ENCODE measurements at places on chromosomes 2 and 18.
A peak's percentile ranks its signal among the peaks of the same experiment; 100 is the strongest.

DNA sequence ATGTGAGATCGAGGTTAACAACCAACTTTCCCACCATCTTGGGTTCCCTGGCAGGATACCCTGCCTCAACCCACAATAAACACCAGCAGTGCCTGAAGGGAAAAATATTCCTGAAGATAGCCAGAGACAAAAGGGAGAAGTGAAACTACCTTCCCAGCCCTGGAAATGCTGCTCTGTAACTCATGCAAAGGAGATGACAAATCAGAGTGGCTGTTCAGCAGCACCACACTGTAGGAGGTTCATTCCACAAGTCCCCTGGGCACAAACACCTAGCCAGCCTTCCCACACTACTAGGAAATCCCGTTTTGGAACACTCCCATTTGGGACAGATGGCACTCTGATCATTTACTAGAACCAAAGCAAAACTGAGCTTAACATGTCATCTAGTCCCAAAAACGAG is 190.7 kb upstream of the RBBP8 start:
- no peak for DNase-seq

GRCh38 chr2:235411905-235412485 is 81.8 kb upstream of the AGAP1 start:
- no peak for DNase-seq

DNA sequence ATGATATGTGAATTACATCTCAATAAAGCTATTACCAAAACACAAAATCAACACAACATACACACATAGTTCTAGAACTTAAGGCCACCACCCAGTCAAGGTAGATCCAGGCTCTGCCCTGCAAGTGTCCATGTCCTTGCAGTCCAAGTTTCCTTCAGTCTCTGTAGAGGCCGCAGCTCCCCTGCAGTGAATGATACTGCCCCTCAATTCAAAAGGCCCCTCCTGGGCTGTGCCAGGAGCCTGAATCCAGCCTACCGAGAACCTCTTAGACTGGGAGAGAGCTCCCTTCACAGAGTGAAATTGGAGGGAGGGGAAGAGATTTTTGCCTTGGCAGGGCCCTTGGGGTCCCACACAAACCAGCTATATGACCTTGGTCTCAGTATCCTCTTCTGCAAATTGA is 42.5 kb upstream of the ATP6V1B1 start:
- DNase-seq, result no peak

GRCh38 chr2:237432484-237433092 is 18.6 kb upstream of the COL6A3 start:
- DNase-seq, result peak; percentile 14

GRCh38 chr2:123163398-123163797 is 861.7 kb upstream of the CNTNAP5 start:
- DNase-seq, result no peak

- no peak for DNase-seq
Observed at GRCh38 chr18:10736984-10737383, 211.2 kb downstream of the NAPG start.

- DNase-seq, result no peak
Observed at GRCh38 chr2:74373221-74373676, 6.9 kb downstream of the DCTN1 start.

GRCh38 chr18:31942291-31942998 is 483 bp downstream of the TRAPPC8 start:
- no peak for DNase-seq

DNA sequence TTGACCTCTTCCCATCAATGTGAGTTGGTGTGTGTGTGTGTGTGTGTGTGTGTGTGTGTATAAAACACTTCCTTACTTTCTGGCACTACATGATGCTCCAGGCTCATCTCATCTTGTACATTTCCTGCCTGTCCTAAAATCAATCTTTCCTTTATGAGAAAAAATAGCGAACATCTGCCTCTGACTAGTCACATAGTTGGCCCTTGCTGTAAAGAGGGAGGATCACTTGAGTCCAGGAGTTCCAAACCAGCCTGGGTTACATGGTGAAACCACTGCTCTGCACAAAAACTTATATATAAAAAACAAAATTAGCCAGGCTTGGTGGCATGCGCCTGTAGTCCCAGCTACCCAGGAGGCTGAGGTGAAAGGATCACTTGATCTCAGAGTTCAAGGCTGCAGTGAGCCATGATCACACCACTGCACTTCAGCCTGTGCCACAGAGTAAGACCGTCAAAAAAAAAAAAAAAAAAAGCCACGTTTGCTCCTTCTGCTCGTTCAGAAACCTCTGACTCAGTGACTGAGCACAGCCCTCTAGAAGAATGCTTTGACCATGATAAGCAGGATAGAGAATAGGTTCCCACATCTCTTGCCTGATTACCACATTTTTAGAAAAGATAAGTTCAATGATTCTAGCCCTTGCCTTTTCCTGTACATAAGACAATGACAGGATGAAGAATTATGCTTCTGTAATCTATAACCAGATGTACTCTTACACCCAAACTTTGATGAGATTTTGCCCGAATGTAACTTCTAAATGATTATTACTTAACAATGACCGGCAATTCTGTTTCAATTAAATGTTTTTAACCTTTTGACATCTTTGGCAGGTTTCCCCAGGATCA is 45.2 kb upstream of the ST3GAL5 start:
- DNase-seq, result peak; percentile 22

DNA sequence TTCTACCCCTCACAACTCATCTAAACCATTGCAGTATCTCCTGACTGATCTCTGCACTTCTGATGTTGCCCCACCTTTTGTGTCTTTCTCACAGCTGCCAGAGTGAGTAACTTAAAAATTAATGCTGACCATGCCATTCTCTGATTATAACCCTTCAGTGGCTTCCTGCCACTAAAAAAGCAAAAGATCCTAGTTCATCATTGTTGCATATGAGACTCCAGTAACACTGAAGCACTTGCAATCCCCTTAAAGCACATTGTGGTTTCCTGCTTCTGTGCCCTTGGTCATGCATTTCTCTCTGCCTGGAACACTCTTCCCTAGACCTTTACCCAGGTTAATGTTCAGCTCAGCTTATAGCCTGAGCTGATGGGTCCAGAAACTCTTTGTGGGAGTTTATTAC is 95.1 kb upstream of the WDSUB1 start:
- DNase-seq, result no peak

GRCh38 chr2:176175709-176176607 is 12.5 kb upstream of the HOXD1 start:
- no peak for DNase-seq

- DNase-seq, result no peak
Observed at GRCh38 chr2:170716851-170717598, 1.9 kb downstream of the SP5 start.

DNA sequence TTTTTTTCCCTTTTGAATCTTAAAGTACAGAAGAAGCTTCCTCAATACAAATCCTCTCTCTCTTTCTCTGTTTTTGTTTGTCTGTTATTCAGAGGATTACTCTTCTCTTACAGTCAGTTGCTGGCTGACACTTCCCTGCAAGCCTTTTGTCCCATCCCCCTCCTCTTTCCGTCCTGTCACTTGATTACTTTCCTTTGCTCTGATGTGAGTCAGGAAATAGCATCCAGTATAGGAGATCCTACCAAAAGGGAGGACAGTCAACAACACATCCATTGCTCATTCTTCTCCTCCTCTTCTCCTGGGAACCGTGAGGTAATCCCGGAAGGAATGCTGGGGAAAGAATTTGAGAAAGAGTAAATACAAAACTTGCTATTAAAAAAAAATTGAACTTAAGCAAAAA is 79.3 kb upstream of the SCN7A start:
- DNase-seq, result peak; percentile 21

All from retinal pigment epithelial cell (primary cell).